A549 (cell line): ENCODE measurements at places on chromosomes 6 and 20. TPM values are rescaled to one million over a fixed set of nuclear protein-coding genes. Genes with fewer than 3 reads are reported as not detected.

GRCh38 chr6:42294759-42295158 lies 77.1 kb upstream of the MRPS10 start:
- peak; percentile 69 for DNase-seq

The ENPP5 gene
- not detected in 3 replicates for polyA plus RNA-seq

- DNase-seq, result no peak
Observed at GRCh38 chr20:24998121-24998520, 5.6 kb upstream of the APMAP start.

The GINS1 gene
- polyA plus RNA-seq, result 30.7 to 34.2 TPM (median 33.6 TPM) in 3 replicates

The STK4 gene
- polyA plus RNA-seq, result 14.5 to 14.6 TPM (median 14.5 TPM) in 3 replicates

The BRD2 gene
- polyA plus RNA-seq, result 92.1 to 93.6 TPM (median 92.5 TPM) in 3 replicates

DNA sequence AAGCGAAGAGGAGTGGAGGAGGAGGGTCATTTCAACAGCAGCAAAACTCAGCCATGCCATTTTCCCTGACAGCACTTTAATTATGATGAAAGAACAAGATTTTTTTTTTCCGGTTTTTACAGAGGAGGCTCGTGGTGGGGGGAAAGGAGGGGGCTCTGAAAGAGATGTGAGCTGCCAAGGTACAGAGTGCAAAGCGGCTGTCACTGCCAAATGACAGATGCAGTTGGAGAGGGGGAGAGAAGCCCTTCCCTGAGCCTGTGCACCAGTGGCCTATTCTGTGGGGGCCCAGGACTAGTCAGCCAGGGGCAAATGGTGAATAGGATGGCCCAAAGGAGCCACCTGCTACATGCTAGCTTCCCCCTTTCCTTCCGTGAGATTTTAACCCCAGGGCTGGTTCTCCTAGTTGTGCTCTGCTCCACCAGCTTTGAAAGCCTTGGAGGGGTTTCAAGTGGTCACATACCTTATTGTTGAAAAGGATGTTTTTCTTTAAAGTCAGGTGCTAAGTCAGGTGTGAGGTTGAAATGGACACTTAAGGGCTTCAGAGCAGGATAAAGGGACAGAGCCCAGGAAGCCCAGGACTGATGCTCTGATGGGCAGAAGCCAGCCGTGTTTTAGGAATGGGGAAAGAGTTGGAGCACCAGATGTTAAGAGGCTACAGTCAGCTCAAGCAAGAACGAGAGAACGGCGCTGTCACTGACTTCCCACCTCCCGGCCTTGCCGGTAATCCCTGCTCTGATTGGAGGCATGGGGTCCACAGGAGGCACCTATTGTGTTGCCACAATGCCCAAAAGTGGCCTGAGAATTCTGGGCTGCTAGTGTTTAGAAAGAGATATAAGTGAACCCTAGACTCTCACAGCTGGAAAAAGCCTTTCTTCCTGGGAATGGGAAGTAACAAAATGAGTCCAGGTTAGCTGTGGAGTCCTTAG lies 24.8 kb downstream of the GNAS start:
- DNase-seq, result no peak
